GM20000 (cell line): ENCODE measurements at places on chromosomes 1 and 21.
A peak's percentile ranks its signal among the peaks of the same experiment; 100 is the strongest.

DNA sequence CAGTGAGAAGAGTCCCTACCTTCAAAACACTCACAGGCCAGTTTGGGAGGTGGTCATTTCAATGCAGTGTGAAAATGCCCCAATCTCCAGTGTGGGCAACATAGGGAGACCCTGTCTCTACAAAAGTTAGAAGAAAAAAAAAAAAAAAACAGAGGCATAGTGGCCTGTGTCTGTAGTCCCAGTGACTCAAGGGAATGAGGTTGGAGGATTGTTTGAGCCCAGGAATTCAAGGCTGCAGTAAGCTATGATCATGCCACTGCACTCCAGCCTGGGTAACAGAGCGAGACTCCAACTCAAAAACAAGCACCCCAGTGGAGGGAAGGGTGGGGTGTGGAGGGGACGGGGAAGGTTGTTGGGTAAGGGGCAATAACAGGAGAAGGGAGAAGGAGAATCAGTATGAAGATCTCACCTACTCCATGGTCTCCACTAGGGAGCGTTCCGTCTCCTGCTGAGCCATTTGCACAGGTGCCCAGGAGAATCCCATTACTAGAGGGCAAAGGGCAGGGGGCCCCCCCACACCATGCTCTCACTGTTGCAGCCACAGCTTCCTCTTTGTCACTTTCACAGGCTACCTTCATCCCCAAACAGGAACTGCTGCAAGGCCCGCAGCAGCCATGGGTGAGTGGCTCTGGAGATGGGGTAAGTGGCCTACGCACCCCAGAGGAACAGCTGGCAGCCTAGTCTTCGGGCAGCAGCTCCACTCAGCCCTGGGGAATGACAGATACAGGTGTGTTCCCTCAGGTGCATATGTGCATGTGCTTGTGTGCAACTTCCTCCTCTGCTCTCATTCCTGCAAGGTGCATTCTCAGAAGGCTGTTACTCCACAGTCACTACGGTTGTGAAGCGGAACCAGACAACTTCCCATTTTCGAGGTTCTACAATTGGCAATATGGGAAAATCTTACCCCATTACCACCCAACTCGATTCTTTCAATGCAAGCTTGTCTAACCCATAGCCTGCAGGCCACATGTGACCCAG, 87.9 kb upstream of the LYST start:
- DNase-seq, result peak; percentile 75

DNA sequence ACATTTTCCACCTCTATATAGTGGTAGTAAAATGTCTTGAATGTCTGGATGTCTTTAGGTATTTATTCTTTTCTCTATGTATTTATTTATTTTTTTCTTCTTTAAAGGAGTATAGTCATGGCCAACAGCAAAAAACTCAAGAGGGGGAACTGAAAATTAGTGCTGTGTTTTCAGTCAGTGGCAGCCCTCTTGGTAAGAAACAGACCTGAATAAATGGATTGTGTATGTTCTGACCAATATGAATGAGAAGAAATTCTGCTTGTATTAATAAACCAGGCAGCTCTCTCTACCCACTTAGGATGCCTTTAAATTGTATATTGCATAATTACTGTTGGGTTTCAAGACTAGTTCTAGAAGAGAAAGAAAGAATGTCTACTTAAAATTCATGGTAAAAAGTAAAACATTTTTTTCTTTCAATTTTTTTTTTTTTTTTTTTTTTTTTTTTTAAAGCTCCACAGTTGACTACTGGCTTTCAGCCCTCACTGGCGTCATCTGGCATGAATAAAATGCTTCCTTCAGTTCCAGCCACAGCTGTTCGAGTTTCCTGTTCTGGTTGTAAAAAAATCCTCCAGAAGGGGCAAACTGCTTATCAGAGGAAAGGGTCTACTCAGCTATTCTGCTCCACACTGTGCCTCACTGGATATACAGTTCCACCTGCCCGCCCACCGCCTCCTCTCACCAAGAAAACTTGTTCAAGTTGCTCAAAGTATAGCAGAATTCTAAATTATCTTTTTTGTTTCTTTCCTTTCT, 101.6 kb downstream of the ZMYM4 start:
- no peak for DNase-seq

DNA sequence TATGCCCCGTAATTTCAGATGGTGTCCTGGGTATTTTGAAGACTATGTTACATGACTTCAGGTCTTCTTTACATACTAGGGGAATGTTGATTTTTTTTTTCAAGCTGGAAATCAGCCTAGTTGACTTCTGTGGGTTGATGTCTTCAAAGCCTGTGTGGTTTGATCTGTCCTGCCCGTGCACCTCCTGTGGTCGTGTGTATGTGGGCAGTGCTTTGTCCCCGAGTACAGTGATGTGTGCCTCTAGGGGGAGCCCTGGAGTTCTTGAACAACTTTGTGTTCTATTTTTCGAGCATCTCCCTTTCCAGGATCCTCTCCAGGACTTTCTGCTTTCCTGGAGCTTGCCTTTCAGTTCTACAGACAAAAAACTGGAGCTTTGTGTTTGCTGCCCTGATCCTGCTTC, 28.9 kb downstream of the OBSCN start:
- peak; percentile 38 for DNase-seq

GRCh38 chr1:92404661-92405060, 82.1 kb downstream of the GFI1 start:
- DNase-seq, result no peak

DNA sequence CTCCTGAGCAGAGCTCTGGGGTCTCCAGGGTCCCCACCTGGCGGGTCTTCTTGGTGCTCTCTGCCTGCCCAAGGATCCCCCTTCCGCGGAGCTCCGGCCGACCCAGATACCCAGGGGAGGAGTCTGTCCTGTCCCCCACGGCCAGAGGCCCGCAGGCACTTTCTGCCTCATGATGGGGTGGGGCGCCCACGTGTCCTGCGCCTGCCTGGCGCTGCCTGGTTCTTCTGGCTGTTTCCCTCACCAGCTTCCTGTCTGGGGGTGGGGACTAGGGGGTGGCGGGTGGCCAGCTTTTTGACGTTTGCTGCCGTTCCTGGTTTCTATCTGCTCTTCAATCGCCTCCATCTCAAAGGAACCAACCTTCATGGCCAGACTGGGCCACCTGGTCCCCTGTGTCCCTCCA, 313.3 kb upstream of the VAMP3 start:
- no peak for DNase-seq

GRCh38 chr1:229620876-229621275, 5.0 kb downstream of the TAF5L start:
- no peak for DNase-seq

GRCh38 chr1:242241936-242242335, 243.0 kb upstream of the MAP1LC3C start:
- no peak for DNase-seq

- DNase-seq, result no peak
Measured at GRCh38 chr1:16023050-16023653, 1.3 kb downstream of the CLCNKA start.

GRCh38 chr1:3156936-3157335, 87.9 kb downstream of the PRDM16 start:
- DNase-seq, result no peak

- no peak for DNase-seq
Measured at GRCh38 chr1:84192681-84193080, 48.6 kb downstream of the PRKACB start.

- peak; percentile 70 for DNase-seq
Measured at GRCh38 chr1:16013220-16013907, 4.5 kb downstream of the HSPB7 start.

- DNase-seq, result no peak
Measured at GRCh38 chr1:58154256-58154655, 392.3 kb downstream of the OMA1 start.

GRCh38 chr1:110441888-110442287, 9.1 kb upstream of the PROK1 start:
- no peak for DNase-seq

- DNase-seq, result peak; percentile 58
Measured at GRCh38 chr1:45543581-45544417, 6.8 kb upstream of the AKR1A1 start.

- peak; percentile 19 for DNase-seq
Measured at GRCh38 chr1:248793592-248793991, 32.1 kb downstream of the SH3BP5L start.

DNA sequence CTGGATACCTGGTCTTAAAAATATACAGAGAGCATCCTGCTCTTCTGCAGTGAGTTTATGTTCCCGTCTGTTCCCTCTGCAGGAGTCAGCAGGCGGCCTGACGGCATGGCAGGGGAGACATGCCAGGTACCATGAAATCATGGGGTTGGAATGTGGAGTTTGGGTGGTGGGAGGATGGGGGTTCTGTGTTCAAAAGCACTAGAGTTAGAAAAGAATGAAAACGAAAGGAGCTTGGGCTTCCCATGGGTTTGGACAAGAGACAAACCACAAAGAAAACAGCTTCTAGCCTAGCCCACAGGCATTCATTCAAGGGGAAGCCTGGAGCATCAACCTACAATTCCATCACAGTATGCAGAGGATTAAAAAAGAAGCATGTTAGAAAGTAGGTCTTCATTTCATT, 59.9 kb downstream of the WARS2 start:
- no peak for DNase-seq

GRCh38 chr21:35257413-35257812, 208.3 kb upstream of the RUNX1 start:
- DNase-seq, result no peak
